NCI-H187 treated with DMSO at 0.1 percent for 48 hours (cell line): ENCODE measurements at places on chromosomes 11 and 22.
A peak's percentile ranks its signal among the peaks of the same experiment; 100 is the strongest.

GRCh38 chr11:114386131-114386530, 14.2 kb downstream of the C11orf71 start:
- no peak for DNase-seq

- DNase-seq, result no peak
Observed at GRCh38 chr22:44449061-44449682, 48.9 kb downstream of the RTL6 start.

DNA sequence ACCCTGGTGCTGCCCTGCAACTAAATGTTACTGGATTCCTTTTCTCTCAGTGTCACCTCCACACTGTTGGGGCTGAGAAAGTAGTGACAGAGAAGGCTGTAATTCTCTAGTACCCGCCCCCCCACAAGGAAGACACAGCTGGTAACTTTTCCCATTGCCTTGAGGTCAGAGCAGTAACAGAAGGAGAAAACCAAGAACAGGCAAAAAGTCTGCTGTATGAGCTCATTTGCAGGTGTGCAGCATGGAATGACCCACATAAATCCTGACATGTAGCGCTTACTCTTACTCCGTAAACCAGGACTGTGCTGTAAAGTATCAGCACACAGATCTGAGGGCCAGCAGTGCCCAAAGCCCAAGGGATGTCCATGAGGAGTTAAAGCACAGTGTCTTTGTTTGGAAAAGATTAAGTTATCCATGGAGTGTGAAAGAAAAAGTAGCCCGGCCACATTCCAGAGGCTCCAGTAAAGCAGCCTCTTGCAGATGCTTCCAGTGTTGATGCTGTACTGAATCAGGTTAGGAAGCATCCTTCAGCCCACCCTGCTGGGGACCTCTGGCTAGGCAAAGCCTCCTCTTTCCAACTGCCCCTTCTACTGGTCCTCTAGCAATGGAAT, 120.7 kb downstream of the PLEKHA7 start:
- DNase-seq, result no peak

DNA sequence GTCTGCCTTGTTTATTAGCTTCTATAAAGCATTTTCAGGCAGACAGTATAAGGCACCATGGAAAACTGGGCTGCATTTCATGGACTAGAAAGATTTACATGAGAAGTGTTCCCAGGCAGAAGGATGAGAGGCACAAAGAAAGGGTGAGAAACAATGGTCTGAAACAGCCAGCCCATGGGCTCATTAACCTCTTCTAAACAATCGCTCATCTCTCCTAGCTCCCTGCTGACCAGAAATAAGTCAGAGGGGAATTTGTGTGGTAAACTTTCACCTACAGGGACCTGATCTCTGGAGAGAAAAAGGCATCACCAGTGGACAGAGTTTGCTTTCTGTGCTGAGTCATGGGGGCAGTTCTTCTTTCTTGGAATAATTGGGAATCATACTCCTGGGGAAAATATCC, 51.8 kb upstream of the KIRREL3 start:
- no peak for DNase-seq

- DNase-seq, result no peak
Observed at GRCh38 chr11:56509439-56509838, 18.3 kb upstream of the OR5M8 start.

DNA sequence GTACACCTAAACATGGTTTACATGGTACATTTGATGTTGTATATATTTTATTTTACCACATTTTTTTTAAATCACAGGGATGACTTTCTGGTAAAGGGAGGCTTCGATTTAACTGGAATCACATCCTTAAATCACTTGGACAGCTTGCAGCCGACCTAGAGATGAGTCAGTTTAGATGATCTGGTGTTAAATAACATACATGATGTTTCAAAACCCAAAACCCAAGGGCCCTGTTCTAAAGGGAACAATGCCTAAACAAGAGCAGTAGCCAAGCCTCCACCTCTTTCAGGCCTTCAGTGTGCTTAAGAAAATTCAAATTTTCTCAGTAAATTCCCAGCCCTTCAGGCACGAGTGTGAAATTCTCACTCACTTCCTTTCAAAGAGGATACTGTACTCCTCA, 108.8 kb downstream of the WT1 start:
- DNase-seq, result no peak

DNA sequence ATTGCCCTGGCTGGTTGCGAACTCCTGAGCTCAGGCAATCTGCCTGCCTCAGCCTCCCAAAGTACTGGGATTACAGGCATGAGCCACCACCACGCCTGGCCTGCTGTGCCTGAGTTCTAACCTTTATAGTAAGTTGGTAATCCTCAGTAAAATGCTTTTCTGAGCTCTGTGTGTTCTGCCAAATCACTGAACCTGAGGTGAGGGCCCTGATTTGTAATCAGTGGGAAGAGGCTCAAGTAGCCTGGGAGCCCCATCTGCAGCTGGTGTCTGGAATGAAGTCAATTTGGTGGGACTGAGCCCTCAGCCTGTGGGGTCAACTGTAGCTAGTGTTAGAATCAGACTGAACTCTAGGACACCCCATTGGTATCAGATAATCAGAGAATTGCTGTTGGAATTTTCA, 72.6 kb upstream of the PARVG start:
- no peak for DNase-seq

GRCh38 chr22:24402460-24403192, 24.8 kb upstream of the ADORA2A start:
- no peak for DNase-seq

- peak; percentile 58 for DNase-seq
Observed at GRCh38 chr22:45629469-45630089, 42.1 kb upstream of the ATXN10 start.

- DNase-seq, result no peak
Observed at GRCh38 chr22:49503896-49504521, 323.7 kb downstream of the BRD1 start.

GRCh38 chr11:416757-417621, 2.2 kb upstream of the SIGIRR start:
- no peak for DNase-seq

- no peak for DNase-seq
Observed at GRCh38 chr11:126079621-126080124, 17.0 kb upstream of the CDON start.

- DNase-seq, result no peak
Observed at GRCh38 chr11:59918480-59918879, 19.8 kb upstream of the OOSP1 start.

GRCh38 chr11:71086687-71087258, 165.6 kb downstream of the SHANK2 start:
- DNase-seq, result peak; percentile 34

GRCh38 chr11:87290304-87290922, 252.7 kb downstream of the TMEM135 start:
- DNase-seq, result peak; percentile 22

- DNase-seq, result no peak
Observed at GRCh38 chr11:77212314-77213007, 84.4 kb downstream of the MYO7A start.

- DNase-seq, result no peak
Observed at GRCh38 chr11:15073361-15074205, at the start of gene CALCB. Gene CALCB (plus strand): TSS chr11:15073593. CDS start chr11:15074719, 1,126 bp downstream.

- DNase-seq, result no peak
Observed at GRCh38 chr11:1445741-1446445, 40.7 kb downstream of the MOB2 start.

GRCh38 chr22:28279888-28280287, 360.8 kb upstream of the PITPNB start:
- DNase-seq, result no peak

GRCh38 chr11:2194877-2195755, 23.5 kb upstream of the TH start:
- DNase-seq, result no peak

DNA sequence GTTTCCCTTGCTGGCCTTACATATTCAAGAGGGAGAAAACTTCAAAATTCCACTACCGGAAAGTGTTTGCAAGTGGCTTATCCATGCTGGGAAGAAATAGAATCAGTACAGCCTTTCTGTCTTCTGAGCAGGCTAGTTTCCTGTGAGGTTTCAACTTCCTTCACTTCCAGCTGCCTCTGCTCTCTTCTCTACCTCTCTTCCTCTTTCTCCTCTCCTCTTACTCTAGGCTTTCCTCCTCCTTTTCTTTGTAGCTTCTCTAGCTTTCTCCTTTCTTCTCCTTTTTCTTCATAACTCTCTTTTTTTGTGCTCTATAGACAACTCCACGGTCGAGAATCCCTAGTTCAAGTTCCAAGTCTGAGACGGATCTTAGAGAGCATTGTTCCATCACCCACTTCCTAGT, 421.8 kb downstream of the ETS1 start:
- DNase-seq, result no peak

GRCh38 chr11:16347928-16348685, 8.2 kb downstream of the SOX6 start:
- DNase-seq, result no peak

DNA sequence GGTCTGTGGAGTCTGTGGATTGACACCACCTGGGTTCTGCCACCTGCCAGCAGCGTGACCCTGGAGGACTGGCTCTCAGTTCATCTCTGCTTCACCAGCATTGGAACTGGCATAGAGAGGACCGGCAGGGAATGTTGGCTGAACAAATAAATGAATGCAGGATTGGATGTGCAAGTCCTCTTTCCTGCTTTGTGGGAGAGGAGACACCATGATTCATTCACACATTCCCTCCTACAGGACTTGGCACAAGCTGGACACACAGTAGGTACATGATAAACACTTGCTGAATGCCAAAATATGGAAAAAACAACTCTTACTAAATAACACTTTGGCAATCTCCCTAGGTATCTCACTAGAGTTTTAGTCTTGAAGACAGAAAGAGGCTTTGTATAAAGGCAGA, 116.6 kb upstream of the NARS2 start:
- no peak for DNase-seq

DNA sequence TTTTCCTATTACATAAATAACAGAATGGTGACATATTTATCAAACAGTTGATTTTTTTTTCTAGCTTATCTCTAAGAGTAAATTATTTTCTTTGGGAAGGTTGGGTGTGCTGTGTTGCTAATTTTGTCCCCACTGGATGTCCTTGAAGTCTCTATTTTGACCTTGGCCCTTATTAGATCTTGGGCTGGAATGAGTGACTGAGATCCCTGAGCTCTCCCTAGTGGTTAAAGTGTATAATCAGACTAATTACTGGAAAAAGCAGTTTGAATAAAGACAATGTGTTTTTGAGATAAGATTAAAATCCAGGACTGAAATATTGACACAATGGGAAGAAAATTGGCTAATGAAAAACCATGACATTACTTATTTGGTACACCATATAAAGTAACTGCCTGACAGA, 56.1 kb downstream of the AASDHPPT start:
- no peak for DNase-seq

DNA sequence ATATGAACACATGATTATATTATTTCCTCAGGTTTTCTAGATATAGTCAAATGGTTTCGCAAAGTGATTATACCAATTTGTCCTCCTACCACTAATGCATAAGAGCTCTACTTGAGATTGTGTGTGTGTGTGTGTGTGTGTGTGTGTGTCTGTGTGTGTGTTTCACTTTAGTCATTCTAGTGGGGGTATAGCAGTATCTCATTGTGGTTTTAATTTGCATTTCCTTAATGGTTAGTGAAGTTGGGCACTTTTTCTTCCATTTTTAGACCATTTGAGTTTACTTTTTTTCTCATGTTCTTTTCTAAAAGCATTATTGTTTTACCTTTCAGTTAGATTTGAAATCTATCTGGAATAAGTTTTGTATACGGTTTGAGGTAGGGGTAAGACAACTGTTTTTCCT, 12.9 kb downstream of the CAPN5 start:
- DNase-seq, result no peak

- no peak for DNase-seq
Observed at GRCh38 chr22:32565002-32565339, 90.4 kb downstream of the FBXO7 start.

DNA sequence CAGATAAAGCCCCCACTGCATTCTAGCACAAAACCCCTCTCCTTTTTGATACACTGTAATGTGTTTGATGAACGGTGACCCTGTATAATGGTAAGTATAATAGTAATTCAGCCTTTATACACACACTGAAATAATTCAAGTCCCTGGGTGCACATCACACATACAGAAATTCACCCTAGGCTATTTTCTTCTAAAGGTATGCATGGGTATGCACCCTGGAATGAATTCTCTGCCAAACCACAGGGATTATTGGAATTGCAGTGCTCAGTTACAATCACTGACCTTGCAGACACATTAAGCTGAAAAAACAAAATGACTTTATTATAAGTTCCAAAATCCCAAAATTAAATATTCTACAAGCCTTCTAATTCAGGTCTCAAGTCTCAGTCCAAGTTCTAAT, 245.9 kb upstream of the FAT3 start:
- DNase-seq, result no peak

GRCh38 chr11:62394825-62395538, 23.9 kb upstream of the SCGB1A1 start:
- peak; percentile 58 for DNase-seq

GRCh38 chr11:68570691-68571090, 110.1 kb downstream of the PPP6R3 start:
- no peak for DNase-seq

DNA sequence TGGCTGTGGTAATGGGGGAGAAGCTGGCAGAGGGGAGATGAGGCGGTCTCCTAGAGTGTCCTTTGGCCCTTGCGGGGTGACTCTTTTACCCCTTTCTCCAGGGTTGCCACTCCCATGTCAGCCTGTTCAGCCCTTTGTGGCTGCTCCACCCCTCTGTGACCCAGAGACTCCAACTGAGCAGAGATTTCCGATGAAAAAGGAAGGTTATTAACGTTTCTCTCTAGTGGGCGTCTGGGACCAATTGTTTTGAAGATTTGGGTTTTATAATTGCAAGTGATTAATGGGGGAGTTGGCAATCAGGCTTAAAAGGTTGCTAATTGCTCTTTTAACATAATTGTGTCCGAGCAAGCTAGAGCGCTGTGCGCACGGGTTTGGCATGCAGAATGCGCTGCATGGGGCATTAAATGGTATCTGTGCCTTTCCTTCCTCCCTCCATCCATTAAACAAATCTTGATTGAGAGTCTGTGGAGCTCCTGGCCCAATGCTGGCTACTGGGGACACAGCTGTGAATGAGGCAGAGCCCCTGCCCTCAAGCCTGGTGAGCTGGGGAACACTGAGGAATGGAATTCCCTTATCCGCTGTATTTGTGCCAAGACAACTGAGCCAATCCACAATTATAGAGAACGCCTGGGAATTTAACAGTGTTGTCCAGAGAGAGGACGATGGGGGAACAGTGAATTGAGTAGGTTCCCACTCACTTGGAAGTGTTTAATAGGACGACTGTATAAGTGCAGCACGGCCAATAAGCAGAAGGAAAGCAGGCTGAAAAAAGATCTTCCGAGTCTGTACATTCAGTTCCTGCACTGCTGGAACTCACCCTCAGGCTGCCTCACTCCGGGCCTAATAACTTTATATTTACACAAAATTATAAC, 295.9 kb downstream of the MIAT start:
- DNase-seq, result no peak
